ENCODE measurements at places on chromosomes 12 and 14.
A peak's percentile ranks its signal among the peaks of the same experiment; 100 is the strongest.

GRCh38 chr12:97575403-97576193, 113.0 kb downstream of the RMST start:
- DNase-seq = no peak

DNA sequence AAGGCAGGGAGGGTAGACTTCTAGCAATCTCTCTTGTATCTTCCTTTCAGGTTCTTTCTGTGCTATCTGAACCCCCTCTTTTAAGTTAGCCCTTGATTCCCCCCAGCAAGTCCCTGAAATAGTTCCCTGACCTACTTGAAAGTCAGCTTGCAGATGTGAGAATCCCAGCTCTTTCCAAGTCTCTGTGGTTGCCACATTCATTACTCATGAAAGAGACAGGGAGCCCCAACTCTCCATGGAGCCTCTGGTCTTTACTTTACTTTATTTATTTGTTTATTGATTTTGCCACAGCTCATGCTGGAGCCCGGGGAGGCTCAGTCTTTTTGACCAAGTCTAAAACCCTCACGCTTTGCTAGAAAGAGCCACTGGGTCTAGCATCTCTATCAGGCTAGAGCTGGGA, 193.6 kb upstream of the FAR2 start:
- DNase-seq = peak; percentile 68

DNA sequence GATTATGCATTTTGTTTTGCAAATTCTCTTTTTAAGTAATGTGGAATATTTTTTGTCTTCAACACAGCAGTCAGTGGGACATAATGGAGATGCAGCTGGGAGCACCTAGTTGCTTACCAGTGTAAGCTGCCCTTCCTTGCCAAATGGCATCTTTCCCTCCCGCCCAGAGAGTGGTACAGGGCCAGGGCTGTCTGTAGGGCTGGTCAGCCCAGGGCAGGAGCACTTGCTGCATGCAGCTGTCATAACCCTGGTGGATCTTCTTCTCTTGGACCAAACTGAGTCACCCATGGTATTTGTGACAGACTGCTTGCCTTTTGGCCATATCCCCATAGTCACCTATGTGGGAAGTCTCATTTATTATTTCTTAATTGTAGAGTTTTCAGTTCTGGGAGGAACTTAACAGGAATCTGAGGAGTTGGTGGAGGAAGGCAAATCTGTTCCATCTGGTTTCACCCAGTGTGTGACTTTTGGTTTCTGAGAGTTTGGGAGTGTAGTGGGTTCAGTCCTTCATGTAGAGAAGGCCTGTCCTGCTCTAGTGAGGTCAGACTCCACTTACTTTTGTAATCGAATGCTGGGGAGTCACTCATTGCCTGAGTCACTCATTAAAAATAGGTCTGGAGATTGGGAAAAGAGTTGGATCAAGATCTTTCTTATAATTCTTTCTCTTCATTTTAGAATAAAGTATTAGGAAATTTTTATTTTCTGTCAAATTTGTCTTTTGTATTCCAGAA, 62.0 kb upstream of the ASPG start:
- DNase-seq = no peak

GRCh38 chr12:44287545-44287944, 451.7 kb downstream of the TMEM117 start:
- DNase-seq = no peak

DNA sequence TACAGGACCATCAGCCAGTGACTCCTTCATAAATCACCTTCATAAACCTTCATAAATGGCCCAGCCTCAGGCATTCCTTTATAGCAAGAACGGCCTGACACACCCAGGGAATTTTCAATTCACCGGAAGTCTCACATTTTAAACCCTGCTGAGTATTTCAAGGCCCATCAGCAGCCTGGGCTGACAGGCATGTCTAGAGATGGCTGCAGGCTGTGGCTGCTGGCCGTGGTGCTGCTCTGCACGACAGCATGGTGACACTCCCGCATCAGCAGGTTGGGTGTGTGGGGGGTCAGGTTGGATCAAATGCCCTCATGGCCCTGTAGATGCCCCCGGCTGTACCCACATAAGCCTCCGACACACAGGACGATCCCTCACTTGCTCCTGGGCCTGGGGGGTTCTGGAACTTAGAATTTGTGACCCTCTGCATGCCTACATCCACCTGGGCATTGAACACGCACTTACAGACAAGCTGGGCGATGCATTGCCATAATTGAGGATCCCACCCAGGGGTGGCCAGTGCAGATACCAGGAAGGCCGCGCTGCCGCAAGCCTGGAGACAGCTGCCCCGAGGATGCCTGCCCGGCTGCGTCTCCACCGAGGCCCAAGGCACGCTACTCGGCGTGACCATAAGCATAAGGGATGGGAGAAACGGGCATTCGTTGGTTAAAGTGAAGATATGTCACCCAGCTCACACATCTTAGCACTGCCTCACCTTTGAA, 124.3 kb downstream of the PIWIL1 start:
- no peak for DNase-seq

DNA sequence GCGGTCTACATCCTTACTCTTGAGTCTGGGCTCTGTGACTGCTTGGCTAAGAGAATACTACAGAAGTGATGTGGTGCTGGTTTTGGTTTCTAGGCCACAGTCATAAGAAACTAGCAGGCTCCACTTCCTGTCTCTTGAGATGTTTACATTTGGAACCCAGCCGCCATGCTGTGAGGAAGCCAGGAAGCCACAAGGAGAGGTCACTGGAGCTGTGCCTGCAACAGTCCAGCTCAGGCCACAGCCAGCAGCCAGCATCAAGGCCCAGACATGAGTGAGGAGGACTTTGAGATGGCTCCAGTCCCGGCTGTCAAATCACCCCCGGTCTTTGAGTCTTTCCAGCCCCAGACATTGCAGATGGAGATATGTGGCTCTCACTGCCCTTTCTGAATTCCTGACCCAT, 12.9 kb upstream of the FAM181A start:
- peak; percentile 10 for DNase-seq

DNA sequence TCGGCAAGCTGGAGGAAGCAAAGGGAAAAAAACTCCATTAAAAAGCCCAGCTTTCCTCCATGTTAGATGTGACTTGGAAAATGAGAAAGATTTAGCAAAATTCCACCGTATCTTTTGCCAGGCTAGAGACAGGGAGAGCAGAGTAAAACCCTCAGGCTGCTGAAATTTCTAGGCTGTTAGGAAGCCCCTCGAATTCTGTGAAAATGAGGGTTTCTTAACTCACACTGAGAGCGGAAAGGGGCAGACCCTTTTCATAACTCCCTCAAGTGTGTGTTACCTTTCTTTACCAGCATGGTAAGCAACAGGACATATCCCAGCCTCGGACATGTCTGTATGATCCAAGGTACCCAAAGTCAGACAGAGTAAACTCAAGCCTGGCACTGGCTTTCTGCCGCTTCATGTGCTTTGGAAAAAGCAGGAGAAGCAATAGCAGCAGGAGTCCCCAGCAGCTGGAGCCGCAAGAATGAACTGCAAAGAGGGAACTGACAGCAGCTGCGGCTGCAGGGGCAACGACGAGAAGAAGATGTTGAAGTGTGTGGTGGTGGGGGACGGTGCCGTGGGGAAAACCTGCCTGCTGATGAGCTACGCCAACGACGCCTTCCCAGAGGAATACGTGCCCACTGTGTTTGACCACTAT, at the start of gene RHOJ:
TSS of gene RHOJ (plus strand) at position 37 of the 637 bp plus-strand sequence. CDS start at position 464, 427 bp downstream.
- peak; percentile 50 for DNase-seq

- DNase-seq = no peak
These were observed 897 bp upstream of the TEX22 start for GRCh38 chr14:105397350-105397931.

All from choroid plexus epithelial cell (primary cell).